HFFc6 (cell line): ENCODE measurements at places on chromosomes 12 and 14. TPM values are rescaled to one million over a fixed set of nuclear protein-coding genes. Genes with fewer than 3 reads are reported as not detected.

The PRKCH gene
- 0.17 to 0.69 TPM (median 0.21 TPM) in 3 replicates for total RNA-seq

The FOS gene
- total RNA-seq, result 134 to 368 TPM (median 263 TPM) in 3 replicates

The RFLNA gene
- not detected in 3 replicates for total RNA-seq

- no peak overlapping the region; the same call in 1 of the 2 replicates for H3K27ac ChIP-seq
- peaks cover 21% of the 10 kb centered on the region for H3K36me3 ChIP-seq
- no peak for DNase-seq
- H3K4me1 ChIP-seq, result peaks cover 91% of the 10 kb centered on the region
- H3K4me3 ChIP-seq, result no peak overlapping the region; the same call in 1 of the 2 replicates
Measured at GRCh38 chr14:68145036-68145435, 325.5 kb downstream of the RAD51B start.

GRCh38 chr12:52495389-52495788 lies 2.3 kb upstream of the KRT6A start:
- peaks cover 39% of the 10 kb centered on the region for H3K27me3 ChIP-seq
- no peaks in the 10 kb centered on the region for H3K36me3 ChIP-seq
- no peak for DNase-seq
- no peak overlapping the region for H3K27ac ChIP-seq
- H3K4me3 ChIP-seq, result no peak overlapping the region
- H3K4me1 ChIP-seq, result peaks cover 27% of the 10 kb centered on the region

GRCh38 chr14:75614179-75614578 lies 35.8 kb downstream of the FLVCR2 start:
- H3K27ac ChIP-seq, result no peak overlapping the region
- DNase-seq, result no peak

DNA sequence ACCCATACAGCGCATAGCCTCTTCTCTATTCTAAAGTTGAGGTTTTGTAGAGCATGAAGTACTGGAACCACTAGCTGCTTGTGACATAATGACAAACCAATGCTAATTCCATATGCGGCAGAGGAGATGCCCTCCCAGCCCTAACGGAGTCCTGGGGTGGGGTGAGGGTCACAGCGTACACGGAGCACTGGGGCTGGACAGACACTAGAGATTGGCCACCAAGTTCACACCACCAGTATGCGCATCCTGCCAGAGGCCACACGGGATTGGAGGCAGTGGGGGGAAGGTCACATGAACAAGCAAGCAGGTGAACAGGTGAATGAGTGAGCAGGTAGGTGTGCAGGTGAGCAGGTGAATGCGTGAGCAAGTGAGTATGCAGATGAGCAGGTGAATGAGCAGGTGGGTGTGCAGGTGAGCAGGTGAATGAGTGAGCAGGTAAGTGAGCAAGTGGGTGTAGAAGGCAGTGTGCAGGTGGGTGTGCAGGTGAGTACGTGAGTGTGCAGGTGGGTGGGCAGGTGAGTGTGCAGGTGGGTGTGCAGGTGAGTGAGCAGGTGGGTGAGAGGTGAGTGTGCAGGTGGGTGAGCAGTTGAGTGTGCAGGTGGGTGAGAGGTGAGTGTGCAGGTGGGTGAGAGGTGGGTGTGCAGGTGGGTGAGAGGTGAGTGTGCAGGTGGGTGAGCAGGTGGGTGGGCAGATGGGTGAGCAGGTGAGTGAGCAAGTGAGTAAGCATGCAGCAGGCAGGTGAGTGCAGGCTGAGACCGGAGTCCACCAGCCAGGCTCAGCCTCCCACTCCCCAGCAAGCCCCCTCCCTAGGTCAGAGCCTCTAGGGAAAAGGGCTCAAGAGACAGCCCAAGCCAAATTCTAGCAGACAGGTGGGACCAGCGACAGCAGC lies 52.7 kb downstream of the CCDC85C start:
- no peak overlapping the region for H3K4me3 ChIP-seq
- no peaks in the 10 kb centered on the region for H3K36me3 ChIP-seq
- H3K27ac ChIP-seq, result no peak overlapping the region
- peaks cover 29% of the 10 kb centered on the region for H3K4me1 ChIP-seq
- H3K27me3 ChIP-seq, result no peaks in the 10 kb centered on the region; the same call in 1 of the 2 replicates

The ACVRL1 gene
- 4.5 to 12.2 TPM (median 5.4 TPM) in 3 replicates for total RNA-seq

DNA sequence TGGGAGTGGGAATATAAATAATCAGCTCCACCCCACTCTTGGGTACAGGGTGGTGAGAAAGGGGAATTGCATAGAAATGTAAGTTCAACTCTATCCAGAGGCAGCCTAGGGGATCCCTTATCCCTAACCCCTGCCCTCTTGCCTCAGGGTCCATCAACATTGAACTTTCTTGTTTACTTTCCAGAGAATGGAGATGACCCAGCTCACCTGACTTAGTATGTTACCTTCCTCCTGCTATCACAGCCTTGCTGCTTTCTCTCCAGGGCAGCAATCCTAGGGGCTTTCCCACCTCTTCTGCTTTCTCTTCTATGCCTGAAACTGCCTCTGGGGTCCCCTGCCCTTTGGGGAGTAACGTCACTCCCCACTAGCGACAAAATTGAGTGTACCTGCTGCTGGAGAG lies 2.7 kb downstream of the LRP1 start:
- H3K27ac ChIP-seq, result peak overlapping the region; percentile 84
- no peak for DNase-seq
- peaks cover 7% of the 10 kb centered on the region for H3K27me3 ChIP-seq

DNA sequence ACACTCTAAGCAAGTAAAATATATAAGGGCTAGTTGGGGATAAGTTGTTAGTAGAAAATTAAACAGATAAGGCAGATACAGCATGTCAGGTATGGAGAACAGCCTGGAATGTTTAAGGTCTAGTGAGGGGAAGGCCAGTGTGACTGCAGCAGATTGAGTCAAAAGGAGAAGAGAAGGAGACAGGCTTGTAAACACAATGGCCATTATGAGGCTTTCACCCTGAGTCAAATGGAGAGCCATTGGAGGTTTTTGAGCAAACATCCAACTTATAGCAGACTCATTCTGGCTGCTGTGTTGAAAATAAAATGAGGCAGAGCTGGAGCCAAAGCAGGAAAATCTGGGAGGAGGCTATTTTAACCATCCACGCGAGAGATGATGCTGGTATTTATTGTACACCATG lies 142.0 kb downstream of the DUSP6 start:
- H3K27ac ChIP-seq, result no peak overlapping the region
- H3K4me1 ChIP-seq, result peaks cover 25% of the 10 kb centered on the region
- no peak for DNase-seq
- H3K4me3 ChIP-seq, result no peak overlapping the region

DNA sequence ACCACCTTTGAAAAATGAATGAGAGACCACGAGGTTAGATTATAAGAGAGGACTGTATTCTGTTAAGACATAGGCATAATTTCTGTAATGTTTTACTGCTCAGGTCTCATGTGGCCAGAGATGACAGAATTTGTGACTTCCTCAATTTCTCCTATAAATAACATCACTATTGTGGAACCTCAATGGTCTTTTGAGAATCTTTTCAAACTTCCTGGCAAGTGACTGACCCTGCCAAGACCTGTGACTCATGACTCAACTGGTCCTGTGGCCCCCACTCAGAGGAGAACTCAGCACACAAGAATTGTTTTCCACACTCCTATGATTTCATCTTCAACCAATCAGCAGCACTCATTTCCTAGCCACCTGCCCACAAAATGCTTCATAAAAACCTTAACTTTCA lies 508.2 kb upstream of the ATP2B1 start:
- H3K27me3 ChIP-seq, result peaks cover 4% of the 10 kb centered on the region; the same call in 1 of the 2 replicates
- DNase-seq, result no peak
- H3K4me3 ChIP-seq, result no peak overlapping the region
- H3K36me3 ChIP-seq, result no peaks in the 10 kb centered on the region

DNA sequence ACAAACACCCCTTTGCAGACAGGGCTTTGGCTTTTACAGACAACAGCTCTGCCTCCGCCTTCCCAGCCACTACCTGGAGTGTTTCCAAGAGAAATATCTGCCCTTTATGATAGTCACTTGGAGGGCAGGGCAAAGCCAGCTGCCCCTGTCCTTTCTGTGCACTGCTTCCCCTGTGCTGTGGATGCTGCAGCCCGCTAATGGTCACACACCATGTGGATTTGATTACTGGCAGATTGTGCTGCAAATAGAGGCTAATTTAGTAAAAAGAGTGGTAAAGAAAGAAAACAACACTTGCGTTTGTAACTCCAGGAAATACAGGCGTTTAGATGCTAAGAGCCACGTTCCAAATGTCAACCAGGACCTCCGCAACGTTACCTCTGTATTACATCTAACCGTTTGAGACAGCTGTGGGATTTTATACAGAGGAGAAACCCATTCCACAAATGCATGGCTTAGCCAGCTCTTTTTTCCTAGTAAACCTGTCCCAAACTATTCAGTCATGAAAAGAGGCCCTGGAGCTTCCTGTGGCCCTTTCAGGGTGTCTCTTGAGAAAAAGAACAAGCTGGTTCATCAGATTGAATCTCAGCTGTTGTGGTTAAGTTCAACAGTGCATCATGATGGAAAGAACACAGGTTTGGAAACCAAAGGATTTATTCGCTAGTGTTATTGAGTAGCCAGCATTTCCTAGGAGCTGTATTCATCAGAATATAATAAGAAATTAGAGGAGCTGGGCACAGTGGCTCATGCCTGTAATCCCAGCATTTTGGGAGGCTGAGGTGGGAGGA lies 30.1 kb upstream of the PWP1 start:
- no peaks in the 10 kb centered on the region for H3K4me1 ChIP-seq
- H3K36me3 ChIP-seq, result no peaks in the 10 kb centered on the region
- no peak overlapping the region for H3K27ac ChIP-seq
- no peak overlapping the region for H3K4me3 ChIP-seq
- H3K27me3 ChIP-seq, result peaks cover 12% of the 10 kb centered on the region
- DNase-seq, result no peak

DNA sequence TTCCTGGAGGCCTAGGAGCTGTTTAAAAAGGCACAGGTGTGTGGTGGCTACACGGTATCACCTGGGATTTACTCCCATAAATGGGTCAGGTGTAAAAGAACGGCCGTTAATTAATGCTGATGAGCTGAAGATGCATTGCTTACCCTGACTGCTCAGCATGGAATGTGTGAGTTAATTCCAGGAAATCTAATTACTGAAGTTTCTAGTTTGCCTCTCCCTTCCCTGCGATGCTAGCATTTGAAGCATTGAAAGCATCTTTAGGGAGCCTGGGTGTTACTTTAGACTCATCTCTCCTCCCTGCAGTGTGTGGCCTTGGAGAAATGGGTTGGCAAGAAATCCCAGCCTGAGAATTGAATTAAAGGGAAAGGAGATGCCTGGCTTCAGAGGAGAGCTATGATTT lies 415.9 kb downstream of the FUT8 start:
- no peaks in the 10 kb centered on the region for H3K36me3 ChIP-seq
- no peak overlapping the region for H3K27ac ChIP-seq
- no peak for DNase-seq
- no peaks in the 10 kb centered on the region for H3K4me1 ChIP-seq
- peaks cover 40% of the 10 kb centered on the region for H3K27me3 ChIP-seq

The POLE gene
- 20.5 and 35.5 TPM in 2 replicates for total RNA-seq

- no peaks in the 10 kb centered on the region for H3K36me3 ChIP-seq
- no peak overlapping the region for H3K27ac ChIP-seq
- peak; percentile 37 for DNase-seq
- no peak overlapping the region for H3K4me3 ChIP-seq
- H3K27me3 ChIP-seq, result peaks cover 3% of the 10 kb centered on the region; the same call in 1 of the 2 replicates
- H3K4me1 ChIP-seq, result peaks cover 12% of the 10 kb centered on the region
Measured at GRCh38 chr14:89767861-89768268, 186.7 kb downstream of the EFCAB11 start.

The APAF1 gene
- 17.7 to 21.0 TPM (median 19.8 TPM) in 3 replicates for total RNA-seq

DNA sequence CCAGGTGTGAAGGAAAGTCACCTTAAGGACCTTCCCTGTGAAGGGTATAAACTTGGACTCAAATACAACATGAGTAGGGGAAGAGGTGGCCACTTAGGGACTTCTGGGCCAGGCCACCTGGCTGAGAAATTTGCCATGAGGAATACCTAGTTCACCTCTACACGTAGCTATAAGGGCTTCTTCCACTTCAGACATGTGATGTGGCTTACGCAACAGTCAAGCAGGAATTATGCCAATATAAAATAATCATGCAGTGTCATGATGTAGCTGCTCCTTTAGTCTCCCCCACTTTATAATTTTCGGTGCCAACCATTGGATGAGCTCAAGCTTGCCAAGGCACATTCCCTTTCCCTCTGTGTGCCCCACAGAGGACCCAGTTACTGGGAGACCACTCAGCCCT lies 166.6 kb upstream of the BCL2L14 start:
- H3K36me3 ChIP-seq, result no peaks in the 10 kb centered on the region
- H3K27ac ChIP-seq, result no peak overlapping the region
- H3K27me3 ChIP-seq, result 0 out of 2 replicates have a peak, but pooled peaks cover 3% of the 10 kb centered on the region
- no peak overlapping the region for H3K4me3 ChIP-seq
- peaks cover 25% of the 10 kb centered on the region for H3K4me1 ChIP-seq
- DNase-seq, result no peak

The CHD8 gene
- 71.7 to 78.6 TPM (median 74.9 TPM) in 3 replicates for total RNA-seq

The NELL2 gene
- not detected in 3 replicates for total RNA-seq
